MCF 10A (cell line): ENCODE measurements at places on chromosomes 7 and 10. TPM values are rescaled to one million over a fixed set of nuclear protein-coding genes. Genes with fewer than 3 reads are reported as not detected.

DNA sequence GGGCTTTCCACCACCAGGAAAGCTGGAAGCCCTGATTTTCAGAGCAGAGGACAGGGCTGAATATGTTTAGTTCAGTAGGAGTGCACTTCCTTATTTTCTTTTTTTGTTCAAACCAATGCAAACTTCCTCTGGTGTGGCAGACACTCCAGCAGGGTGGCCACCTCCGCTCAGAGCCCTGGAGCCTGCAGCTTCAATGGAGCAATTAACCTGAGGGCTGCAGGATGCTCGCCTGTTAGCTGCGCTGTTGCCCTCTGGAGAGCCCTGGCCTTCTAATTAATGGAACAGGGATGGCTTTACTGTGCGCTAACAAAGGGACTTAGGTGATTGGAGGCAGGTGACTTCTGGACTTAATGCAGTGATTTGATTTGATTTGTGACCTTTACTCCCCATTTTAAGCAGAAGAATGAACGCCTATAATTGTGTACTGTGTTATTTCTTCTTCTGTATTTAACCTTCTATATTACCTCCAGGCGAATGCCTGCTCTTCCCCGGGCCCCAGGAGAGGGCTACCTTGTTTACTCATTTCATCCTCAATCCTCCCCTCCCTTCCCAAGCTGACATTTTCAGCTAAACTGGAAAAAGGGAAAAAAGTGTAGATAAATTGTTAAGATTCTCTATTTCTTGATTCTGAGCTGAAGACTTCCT is 123.0 kb upstream of the CTBP2 start:
- H3K27ac ChIP-seq: no peak overlapping the region
- H3K4me1 ChIP-seq: peaks cover 4% of the 10 kb centered on the region
- H3K36me3 ChIP-seq: no peaks in the 10 kb centered on the region
- peaks cover 21% of the 10 kb centered on the region for H3K27me3 ChIP-seq
- DNase-seq: no peak

The C7orf33 gene
- total RNA-seq: not detected in 2 replicates

The FEZF1 gene
- not detected in 2 replicates for total RNA-seq

The ABCB1 gene
- total RNA-seq: not detected in 2 replicates
